ENCODE measurements at places on chromosomes 12 and 14.

- no peak for DNase-seq
These were observed 182.2 kb downstream of the NOVA1 start for GRCh38 chr14:26415618-26416123.

- DNase-seq, result no peak
These were observed 39.7 kb upstream of the VCPKMT start for GRCh38 chr14:50156111-50156510.

GRCh38 chr14:51929910-51930682 is 59.2 kb upstream of the RTRAF start:
- DNase-seq, result no peak

DNA sequence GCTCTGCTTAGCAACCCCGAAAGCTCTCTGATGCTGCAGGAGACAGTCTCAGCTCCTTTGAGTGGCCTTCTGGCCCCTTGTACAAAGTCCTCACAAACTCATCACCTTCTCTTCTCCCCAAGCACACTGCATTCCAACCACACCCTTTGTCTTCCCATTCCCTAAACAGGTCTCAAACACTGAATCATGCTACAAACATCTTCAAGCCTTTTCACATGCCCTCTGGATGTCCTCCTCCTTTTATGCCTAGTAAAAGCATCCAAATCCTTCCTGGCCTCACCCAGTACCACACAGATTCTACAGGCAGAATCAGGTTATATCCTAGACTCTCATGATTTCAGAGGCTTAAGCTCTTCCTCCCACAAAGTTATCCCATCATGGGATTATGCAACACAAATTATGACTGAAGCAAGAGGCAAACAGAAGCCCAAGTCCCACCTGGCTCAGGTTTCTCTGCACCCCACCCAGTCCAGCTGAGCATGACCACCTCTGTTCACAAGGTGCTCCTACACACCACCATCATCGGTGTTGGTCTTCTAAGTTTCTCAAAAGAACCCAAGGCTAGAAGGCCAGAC is 61.4 kb upstream of the PCED1B start:
- DNase-seq, result no peak

DNA sequence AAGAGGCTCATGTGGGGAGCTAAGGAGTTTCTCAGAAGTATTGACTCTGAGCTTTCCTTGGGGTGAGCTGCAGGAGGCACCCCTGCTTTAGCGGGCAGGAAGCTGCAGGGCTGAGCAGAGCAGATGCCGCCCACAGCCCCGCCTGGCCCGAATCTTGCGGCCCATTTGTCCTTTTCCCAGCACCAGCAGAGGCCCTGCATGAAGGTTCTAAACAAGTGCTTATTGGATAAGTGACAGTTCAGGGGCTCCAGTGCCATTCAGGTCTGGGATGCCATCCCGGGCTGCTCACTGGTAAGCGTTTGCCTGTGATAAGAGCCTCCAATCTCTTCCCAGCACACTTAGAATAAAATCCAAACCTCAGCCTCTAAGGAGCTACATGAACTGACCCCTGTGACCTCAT is 11.4 kb downstream of the RILPL1 start:
- DNase-seq, result no peak

Measured in CD4-positive, alpha-beta T cell treated with Interleukin-21 for 1 hour (primary cell).